Central memory CD4-positive, alpha-beta T cell (primary cell): ENCODE measurements at places on chromosomes 12 and 14.

DNA sequence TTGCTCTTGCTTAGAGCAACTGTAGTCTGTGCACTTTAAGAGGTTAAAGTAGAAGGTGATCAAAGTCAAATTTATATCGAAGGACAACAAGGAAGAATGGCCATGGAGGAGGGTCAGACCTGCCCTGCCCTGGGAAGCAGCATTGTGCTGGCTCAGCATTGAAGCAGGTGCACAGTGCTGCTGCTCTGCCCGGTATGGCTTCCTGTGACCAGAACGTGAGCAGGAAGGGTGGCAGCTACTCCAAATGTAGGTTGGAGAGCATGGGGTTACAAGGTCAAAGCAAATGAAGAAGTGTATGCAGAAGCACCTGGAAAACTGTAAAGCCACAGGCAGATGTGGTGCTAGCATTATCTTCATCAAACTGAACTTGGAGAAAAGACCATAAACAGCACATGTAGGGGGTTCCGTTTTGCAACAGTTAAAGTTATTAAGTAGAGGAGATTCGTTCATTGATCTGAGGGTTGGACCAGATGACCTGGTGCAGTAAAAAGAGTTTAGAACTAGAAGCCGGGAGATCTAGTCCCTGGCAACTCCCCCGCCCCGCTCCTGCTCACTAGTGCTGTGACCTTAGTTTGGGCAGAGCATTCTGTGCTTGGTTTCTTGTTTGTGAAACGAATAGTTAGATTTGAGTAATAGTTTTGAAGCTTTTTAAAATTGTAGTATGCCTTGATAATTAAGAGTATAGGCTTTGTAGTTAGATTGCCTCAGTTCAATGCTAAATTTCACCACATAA, 84.2 kb downstream of the SCN8A start:
- DNase-seq, result no peak

- no peak for DNase-seq
Observed at GRCh38 chr12:27290501-27291168, 42.0 kb upstream of the BMAL2 start.

DNA sequence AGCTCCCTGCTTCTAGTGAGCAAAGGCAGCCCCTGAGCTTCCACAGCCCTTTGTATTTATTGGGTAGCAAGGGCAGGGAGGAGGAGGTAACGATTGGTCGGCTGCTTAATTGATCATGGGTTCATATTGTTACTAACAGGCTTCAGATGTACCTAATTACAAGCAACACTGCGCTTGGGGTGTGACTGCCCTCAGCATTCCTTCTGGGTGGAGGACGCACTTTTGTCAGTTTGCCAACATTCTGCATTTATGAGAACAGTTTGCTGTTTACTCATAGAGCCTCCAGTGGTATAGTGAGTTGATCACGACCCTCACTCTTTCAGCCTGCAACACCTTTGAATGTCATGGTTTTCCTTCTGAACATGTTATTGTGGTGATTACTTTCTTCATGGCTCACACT, 9.6 kb downstream of the TSHR start:
- DNase-seq, result no peak

GRCh38 chr14:51014625-51015024, 70.3 kb upstream of the PYGL start:
- no peak for DNase-seq

- DNase-seq, result no peak
Observed at GRCh38 chr14:77920312-77920711, 120.4 kb downstream of the ADCK1 start.

DNA sequence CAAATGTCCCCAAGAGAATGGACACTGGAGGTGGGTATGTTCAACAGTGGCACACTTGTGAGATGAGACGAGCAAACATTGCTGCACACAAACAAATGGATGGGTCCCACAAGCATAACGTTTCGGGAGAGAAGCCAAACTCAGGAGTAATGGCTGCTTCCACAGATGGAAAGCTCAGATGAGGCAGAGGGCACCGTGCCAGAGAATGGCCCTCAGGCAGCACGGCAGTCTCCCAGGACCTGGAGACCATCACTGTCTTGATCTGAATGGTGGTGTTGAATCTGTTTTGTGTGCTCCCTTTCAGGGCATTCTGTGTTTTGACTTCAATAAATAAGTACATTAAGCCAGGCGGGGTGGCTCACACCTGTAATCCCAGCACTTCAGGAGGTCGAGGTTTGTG, 8.5 kb upstream of the CDCA4 start:
- DNase-seq, result no peak

GRCh38 chr14:104795781-104796686, 486 bp upstream of the AKT1 start:
- peak; percentile 39 for DNase-seq

GRCh38 chr12:116672842-116673516, 64.9 kb downstream of the SPRING1 start:
- peak; percentile 3 for DNase-seq

DNA sequence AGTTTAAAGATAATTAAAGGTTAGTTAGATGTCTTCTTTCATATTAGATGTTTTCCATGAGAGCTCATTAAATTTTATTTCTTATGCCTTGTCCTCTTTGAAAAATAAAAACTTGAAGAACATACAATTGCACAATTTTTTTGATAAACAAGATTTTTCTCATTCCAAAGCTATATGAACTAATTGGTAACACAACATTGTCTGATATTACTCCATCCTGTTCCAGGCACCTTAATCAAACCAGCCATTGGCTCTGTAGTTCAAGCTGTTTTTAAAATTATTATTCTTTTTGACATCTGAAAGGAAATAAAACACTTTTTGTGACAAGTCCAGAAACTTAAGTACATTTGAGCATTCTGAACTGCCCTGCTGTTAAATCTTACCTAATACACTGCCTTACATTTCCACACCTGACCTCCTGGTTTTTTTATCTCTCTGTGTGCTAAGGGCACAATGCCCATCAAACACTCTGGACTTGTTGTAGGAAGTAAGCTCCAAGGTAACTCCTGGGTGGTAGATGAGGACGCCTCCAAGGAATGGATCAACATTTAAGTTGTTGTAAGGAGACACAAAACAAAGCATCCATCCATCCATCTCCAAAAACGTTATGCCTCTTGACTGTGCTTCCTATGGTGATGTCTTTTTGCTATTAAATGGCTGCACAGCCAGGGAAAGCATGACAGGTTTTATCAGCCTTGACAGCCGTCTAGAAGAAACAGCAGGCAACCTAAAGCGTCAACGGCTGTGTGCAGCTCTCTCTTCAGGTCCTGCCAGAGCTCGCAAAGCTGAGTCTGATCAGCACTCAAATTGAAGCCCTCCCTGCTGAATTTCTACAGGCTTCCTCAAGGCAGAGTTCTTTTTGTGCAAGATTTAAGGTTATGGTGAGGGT, 449.9 kb upstream of the FLRT2 start:
- DNase-seq, result no peak

GRCh38 chr14:26289891-26290486, 307.8 kb downstream of the NOVA1 start:
- no peak for DNase-seq

- DNase-seq, result no peak
Observed at GRCh38 chr12:131586761-131587160, 124.1 kb upstream of the SFSWAP start.

DNA sequence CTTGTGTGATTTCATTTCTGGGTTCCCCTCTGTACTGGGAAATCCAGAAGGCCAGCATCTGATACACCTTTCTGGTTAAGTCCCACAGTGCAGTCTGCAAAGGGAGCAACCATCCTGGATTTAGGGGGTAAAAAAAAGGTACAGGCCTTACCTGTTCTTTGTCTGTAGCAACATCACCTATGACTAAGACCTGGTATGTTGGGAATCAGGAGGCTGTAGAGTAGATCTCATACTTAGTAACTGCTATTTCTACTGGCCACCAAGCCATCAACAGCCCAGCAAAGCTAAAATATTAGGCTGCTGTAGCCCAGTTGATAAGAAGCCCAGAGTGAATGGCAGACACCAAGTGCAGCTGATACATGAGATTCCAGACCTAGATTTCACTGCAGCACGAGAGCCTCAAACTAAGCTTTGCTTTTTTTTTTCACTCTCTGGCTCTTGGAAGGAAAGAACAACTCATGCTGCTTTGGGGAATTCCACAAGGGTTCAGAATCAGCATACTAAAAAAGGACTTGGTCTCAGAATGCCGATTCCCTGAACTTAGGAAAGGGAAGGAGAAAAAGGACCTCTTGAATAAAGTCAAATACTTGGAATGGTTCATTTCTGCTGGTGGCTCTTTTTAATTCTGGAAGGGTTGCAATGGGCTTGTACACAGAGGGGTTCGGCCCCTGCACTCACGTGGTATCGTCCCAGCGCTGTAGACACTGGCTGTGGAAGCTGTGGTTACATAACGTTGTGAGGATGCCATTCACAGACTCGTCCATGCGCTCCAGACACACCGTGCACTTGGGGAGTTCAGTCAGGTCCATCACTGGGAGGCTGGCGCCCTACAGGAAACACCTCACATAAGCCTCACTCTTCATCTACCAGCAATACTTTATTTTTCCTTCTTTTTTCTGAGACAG, 20.5 kb downstream of the BRAP start:
- no peak for DNase-seq

- no peak for DNase-seq
Observed at GRCh38 chr14:103803661-103804060, 43.7 kb downstream of the PPP1R13B start.

- no peak for DNase-seq
Observed at GRCh38 chr14:91250912-91251311, 6.4 kb upstream of the GPR68 start.

DNA sequence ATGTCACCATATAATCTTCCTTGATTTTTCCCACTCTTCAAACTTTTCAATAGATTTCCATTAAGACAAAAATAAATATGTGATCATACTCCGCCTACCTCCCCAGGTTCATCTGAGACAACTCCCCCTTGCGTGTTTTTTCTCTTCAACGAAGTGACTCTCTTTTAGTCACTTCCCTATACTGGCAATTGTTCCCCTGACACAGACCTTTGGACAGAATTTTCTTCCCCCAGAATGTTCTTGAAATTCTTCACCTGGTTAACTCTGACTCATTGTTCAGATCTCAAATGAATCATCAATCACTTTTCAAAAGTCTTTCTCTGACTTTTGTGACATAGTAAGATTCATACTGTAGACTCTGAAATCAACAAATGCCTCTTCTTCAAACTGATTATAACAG, 727.3 kb upstream of the LMO3 start:
- DNase-seq, result no peak

DNA sequence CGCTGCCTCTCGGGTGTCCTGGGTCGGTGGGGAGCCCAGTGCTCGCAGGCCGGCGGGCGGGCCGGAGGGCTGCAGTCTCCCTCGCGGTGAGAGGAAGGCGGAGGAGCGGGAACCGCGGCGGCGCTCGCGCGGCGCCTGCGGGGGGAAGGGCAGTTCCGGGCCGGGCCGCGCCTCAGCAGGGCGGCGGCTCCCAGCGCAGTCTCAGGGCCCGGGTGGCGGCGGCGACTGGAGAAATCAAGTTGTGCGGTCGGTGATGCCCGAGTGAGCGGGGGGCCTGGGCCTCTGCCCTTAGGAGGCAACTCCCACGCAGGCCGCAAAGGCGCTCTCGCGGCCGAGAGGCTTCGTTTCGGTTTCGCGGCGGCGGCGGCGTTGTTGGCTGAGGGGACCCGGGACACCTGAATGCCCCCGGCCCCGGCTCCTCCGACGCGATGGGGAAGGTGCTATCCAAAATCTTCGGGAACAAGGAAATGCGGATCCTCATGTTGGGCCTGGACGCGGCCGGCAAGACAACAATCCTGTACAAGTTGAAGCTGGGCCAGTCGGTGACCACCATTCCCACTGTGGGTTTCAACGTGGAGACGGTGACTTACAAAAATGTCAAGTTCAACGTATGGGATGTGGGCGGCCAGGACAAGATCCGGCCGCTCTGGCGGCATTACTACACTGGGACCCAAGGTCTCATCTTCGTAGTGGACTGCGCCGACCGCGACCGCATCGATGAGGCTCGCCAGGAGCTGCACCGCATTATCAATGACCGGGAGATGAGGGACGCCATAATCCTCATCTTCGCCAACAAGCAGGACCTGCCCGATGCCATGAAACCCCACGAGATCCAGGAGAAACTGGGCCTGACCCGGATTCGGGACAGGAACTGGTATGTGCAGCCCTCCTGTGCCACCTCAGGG, 679 bp downstream of the ARF6 start:
- peak; percentile 77 for DNase-seq

DNA sequence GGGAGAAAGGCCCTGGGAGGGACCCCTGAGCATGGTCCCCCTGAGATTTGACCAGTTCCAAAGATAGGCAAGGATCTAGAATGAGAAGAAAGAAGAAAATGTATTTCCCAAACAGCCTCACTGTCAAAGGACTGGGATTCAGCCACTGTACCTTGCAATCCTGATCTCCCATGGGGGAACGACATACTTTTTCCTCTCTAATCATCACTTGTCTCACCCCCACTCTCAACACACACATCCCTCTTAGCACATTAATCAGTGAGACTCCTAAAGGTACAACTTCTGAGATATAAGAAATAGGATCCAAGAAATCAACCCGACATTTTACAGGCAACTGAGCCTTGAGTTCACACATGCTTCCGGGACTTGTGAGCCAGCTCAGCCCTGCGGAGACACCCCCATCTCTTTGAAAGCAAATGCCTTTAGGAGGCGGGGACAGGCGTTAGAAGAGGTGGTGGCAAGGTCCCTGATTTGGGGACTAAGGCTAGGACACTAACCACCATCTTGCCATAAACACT, 1.4 kb downstream of the MAP3K9 start:
- peak; percentile 58 for DNase-seq

GRCh38 chr12:113926788-113927187, 39.3 kb downstream of the RBM19 start:
- no peak for DNase-seq

DNA sequence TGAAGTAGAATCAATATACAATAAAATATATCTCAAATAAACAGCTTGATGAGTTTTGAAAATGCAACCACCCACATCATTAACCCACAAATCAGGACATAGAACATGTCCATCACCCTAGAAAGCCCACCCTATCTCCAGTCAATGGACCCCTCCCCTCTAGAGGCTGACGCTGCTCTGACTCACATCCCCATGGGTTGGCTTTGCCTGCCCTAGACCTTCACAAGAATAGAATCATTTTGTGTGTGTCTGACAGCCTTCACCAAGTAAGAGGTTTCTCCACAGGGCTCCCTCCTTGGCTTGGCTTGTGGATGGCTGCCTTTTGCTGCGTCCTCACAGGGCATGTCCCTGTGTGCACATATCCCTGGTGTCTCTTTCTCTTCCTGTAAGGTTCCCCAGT, 250.2 kb upstream of the RTL1 start:
- DNase-seq, result no peak

DNA sequence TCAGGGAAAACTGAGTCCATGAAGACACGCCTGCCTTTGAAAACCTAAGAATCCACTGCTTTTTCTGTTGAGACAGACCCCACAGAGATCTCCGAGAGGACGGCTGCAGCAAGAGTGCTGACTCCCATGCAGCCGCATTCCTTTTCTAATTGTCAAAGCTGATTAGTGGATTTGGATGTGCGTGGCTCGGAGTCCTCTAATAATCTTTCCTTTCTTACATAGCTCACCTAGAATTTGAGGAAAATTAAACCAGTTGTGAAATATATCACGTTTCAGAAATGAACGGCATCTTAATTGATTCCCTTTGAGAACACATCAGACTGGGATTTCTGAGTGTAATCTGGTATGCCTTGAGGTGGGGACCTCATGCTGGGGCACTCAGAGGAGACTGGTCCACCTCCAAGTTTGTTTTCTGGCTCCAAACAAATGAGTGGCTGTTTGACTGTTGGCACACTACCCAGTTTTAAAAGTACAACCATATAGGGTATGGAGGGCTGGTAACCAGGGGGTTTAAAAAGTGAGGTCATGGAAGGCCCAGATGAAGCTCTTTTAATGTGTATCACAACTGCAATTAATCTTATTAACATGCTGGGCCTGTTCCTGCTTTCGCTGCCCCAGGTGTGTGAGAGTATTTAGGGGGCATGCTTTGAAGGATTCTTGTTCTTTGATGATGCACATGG, 63.3 kb downstream of the RASSF3 start:
- DNase-seq, result no peak
